ENCODE measurements at places on chromosomes 3 and 15.

DNA sequence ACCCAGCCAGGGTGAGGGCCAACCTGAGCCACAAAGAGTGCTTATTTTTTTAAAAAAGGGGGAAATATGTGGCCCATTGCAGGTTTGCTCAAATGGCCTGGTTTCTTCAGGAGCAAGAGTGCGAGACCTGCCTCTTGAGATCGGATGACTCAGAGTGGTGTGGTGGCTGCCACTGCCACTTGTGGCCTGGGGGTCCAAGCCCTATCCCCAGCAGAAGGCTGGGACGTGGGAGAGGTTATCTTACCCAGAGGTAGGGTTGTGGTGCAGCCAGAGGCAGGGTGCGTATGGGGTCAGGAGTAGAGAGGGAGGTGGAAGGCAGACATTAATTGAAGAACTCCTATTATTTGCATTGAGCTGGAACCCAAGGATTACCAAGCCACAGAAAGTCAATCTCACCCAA lies 83.2 kb upstream of the SMAD3 start:
- no peak for DNase-seq

DNA sequence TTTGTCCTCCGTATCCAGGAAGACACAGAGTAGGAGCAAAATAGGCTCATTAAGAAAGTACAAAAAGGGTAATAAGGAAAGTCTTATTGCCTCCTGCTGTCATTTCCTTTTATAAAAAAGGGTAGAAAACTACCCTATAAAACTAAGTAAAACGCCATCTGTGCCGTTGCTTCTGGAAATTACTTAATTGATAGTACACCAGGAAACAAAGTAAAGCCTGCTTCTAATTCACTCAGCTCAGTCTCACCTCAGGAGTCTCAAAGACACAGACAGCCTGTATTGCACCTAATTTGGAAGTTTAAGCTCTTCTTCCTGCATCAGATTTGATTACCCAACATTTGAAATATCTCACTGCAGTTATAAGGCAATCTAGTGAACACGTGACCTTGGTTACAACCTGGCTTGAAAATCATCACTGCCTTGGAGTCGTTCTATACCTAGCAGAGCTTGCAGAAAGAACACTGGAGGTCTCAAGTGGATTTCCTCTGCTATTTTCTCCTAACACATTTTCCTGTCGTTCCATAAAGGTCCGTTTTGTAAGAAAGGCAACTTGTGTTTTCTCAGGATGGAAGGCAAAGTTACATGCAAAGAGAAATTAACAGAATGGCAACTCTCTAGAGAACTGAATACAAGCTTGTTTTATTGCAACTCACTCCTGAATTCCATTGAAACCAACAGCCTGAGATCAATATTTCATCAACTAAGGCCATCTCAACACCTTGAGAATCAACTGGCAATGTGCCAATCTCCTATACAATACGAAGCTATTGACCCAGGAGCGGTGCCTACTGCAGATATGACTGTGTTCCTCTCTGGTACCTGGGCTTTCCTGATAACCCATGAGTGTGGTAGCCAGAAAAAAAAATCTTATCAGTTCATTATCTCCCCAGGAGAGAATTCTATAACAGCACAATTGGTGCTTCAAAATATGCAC lies 203.3 kb upstream of the LMCD1 start:
- no peak for DNase-seq

- DNase-seq, result no peak
Measured at GRCh38 chr3:194782698-194783404, 97.2 kb downstream of the FAM43A start.

DNA sequence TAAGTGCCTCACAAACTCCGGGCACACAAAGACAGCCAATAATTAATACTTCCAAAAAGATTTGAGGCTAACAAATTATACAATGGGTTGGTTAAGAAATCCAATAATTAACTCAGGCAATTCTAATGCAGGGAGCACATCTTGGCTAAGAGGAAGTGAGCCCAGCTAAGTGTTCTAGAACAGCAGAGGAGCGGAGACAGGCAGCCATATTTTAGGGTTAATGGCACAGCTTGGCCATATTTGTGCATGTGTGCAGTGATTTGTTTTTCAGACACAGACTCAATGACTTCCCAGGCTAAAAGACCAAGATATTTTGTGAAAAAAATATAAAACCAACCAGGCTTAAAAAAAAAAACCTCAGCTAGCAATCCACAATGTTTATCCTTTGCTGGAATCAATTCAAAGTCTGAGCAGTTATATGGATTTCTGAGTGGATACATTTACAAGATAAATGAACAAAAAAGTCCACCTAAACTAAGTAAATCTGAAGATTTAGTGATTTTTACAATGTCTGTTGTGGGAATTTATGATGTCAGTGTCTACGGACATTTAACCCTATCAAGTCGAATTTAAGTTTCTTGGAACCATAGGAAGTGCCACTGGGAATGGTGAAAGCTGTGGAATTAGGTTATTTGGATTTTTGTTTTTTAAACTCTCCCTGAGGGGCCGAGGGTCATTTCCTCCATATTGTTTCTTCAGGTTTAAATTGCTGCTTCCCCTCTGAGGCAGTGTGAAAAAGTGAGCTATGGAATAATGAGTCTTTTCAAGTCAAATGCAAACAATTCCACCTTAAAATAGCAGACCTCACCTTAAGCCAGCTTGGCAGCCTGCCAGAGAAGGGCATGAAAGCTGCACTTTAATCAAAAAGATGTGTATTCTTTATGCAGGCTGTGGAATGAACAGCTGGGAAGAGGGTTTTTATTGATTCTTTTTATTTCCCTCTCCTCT lies 413.7 kb upstream of the TBL1XR1 start:
- no peak for DNase-seq

DNA sequence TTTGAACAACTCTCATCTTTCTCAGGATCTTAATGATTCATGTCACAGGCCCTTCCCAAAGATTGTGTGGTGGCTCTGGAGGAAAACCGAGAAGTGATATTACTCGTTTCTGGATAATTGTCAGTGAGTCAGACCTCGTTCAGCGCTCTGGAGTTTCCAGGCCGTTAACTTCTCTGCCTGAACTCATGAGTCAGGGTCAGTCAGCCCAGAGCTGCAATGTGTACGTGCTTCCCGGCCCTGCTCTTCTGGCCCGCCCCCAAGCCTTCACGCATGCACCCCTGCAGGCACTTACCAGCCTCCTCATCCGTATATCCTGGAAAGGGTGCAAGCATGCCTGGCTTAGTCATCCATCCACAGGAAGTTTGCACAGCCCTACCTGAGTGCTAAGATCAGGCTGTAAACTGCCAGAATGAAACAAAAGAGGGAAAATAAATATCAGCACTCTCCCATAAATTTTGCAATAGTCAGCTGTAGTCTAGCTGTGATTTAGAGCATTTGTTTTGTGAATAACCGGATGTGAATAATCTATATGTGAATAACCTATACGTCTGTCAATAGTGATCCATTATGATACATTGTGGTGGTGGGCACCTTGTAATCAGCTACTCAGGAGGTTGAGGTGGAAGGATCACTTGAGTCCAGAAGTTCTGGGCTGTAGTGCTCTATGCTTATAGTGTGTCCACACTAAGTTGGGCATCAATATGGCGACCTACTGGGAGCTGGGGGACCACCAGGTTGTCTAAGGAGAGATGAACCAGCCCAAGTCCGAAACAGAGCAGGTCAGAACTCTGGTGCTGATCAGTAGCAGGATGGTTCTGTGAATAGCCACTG lies 35.3 kb upstream of the SEMA4B start:
- DNase-seq, result no peak

DNA sequence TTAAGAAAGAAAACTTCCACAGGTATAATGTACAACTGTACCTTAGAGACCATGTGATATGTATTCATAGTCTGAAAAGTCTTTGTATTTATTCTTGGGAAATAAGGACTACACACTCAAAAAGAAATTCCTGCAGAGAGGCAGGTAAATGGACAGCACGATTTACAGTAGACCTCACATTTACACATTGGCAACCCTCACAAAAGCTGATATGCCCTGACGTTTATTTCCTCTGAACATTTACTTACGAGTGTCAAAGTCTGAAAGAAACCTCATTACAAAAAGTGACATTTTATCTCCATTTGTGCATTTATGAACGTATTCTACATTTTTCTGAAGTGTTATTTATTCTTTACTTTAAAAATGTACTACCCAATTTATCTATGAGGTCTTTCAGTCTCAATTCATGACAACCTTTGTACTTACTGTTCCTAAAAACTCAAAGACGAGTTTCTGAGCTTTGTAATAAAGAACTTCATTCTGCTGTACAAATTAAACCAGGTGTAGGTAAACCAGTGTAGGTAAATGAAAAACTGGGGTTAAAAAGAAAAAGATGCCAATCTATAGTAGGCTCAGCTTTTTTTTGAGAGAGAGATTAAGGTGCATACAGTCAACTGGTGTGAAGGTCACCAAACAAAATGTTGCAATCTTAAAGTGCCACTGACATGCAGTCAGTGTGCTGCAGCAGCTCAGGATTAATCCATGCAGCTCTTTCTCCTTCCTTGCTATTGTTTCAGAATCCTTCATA lies 44.3 kb downstream of the THRB start:
- no peak for DNase-seq

GRCh38 chr15:45442507-45443135 lies 64.3 kb upstream of the GATM start:
- DNase-seq, result no peak

- peak; percentile 35 for DNase-seq
Measured at GRCh38 chr3:41960826-41961750, 815 bp downstream of the ULK4 start.

DNA sequence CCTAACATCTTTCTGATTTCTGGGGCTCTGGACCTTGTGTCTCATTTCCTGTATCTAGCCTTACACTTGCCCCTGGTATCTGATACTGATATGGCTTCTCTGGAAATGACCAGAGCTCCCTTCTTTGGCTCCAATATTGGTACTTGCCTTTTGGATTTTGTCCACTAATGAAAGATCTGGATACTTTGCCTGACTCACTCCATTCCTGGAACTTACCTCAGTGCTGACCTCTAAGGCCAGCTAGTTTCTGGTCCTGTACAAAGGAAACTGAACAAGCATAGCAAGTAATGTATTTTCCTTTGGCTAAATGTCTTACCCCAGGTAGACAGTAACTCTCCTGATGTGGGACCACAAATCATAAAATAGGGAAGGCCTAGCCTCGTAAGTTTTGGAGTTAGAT lies 93.8 kb upstream of the SLC4A7 start:
- no peak for DNase-seq

DNA sequence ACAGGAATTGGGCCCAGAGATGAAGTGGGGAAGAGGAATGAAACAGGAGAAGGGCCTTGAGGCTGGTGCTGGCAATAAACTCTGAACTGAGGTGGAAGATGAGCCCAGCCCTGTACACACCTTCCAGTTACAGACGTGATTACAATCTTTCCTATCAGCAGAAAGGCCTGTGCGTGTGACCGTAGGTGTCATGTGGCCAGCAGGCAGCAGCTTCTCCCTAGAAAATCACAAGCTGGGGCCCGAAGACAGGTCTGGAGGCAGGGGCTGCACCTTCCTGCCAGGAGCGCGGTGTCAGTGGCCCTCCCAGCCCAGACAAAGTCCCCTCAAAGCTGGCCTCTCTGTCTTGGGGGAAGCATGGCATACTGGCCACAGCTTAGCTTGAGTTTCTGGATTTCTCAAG lies 16.7 kb upstream of the PIGZ start:
- no peak for DNase-seq

- no peak for DNase-seq
Measured at GRCh38 chr15:46854564-46854963, 862.7 kb upstream of the SEMA6D start.

Data from stimulated activated CD4-positive, alpha-beta T cell treated with anti-CD3 and anti-CD28 coated beads, TNF-alpha, amount 100 ng/mL, for 1 hour (primary cell).